ENCODE measurements at places on chromosomes 3 and 15.

- DNase-seq: no peak
Observed at GRCh38 chr3:191263365-191263764, 64.3 kb downstream of the OSTN start.

DNA sequence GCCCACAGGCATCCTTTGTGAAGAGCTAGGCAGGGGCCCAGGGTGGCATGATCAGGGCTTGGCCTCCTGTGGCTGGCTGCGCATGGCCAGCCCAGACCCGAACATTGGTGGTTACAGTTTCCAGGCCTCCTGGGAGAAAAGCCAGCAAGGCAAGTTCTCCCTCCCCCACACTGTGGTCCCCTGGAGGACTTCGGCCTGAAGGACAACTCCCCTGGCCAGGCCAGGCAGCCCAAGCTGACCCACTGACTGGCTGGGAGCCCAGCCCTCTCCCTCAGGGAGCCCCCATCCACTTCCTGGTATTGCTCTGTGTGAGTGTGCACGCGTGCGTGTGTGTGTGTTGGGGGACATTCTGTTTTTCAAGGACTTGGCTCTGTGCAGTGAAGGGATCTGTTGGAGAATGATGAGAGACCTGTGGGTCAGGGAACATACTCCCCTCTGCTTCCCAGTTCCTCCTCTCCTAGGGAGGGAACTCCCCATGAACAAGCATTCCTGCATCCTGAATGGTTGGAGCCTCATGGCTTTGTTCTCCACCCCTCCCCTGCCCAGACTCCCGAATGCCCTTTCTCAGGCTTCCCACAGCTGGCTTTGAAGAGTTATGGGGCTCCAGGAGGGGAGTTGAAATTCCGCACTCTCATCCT lies 29.5 kb downstream of the CORO2B start:
- DNase-seq: no peak

DNA sequence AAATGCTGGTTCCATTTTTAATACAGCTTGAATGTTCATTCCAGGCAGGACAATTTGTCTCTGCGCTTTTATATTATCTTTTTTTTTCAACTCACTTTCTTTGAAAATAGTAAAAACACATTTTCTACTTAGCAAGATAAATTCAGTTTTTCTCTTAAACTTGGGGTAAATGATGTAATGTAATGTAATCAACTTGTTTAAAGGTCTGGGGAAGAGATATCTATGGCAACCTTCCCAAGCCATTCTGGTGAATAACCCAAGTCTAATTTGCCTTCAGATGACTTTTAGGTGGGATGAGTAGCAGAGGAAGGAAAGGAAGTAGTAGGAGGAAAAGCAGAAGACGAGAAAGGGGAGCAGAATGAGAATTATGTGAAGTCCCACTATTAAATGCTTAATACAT lies 335.1 kb downstream of the SV2B start:
- DNase-seq: no peak

DNA sequence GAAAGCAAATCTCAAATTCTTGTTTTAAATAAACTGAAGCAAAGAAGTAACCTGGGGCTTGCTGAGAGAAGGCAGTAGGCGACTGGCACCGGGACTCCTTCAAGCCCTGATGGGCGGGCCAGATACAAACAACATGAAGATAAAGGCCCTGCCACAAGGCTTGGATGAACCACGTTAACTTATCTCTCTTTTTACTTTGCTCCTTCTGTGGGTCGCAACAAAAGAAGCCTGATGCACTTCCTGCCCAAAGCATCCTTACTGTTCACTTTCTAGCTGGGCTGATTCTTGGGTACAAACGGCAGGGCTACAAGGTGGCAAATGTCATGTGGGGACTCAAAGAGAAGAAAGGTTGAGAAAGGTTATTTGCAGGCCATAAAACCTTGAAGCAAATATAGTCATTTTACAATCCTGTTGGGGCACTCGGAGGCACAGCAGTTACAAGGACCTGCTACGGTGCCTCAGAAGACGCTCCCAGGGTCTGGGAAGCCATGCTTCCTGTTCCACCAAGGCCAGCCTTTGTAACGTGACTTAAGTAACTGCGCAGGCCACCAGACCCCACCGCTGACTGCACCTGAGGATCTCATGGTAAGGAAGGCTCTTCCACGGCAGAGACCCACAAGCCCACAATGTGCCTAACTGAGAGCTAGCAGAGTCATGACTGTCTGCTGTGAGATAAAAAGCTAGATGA lies 71.1 kb downstream of the CHSY1 start:
- DNase-seq: no peak

GRCh38 chr3:24829011-24829581 lies 334.4 kb upstream of the THRB start:
- peak; percentile 35 for DNase-seq

GRCh38 chr3:194083637-194084224 lies 52.2 kb upstream of the HES1 start:
- DNase-seq: peak; percentile 76

DNA sequence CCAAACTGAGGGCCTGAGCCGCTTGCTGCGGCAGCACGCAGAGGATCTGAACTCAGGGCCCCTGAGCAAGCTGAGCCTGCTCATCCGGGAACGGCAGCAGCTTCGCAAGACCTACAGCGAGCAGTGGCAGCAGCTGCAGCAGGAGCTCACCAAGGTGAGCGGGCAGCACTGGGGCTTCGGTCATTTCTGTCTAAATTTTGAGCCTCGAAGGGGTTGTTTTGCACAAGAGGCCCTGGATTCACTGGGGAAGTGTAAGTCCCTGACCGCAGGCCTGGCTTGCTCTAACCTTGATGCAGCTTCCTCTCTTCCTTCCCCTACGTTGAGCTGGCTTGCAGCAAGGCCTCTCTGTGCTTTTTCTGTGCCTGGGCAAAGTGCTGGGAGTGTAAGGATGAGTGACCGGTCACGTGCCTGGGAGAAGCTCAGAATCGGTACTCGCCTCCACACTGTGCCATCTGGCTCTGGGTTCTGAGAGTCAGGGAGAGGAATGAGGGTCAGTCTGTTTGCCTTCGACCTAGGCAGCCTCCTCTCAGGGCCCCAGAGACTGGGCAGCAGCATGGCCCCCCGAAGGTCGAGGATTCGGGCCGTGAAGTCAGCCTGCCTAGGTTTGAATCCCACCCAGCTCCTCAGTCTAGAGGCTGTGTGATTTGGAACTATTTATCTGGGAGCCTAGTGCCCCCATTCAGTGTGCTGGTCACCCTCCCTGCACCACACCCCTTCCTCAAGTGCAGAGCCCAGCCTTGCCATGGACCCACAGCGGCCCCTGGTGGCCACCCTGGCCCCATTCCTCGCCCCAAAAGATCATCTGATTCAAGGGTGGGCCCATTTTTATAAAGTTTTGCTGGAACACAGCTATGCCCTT lies 1.4 kb downstream of the FES start:
- DNase-seq: peak; percentile 85

GRCh38 chr3:70231266-70231701 lies 81.2 kb downstream of the MDFIC2 start:
- no peak for DNase-seq

- peak; percentile 95 for DNase-seq
Observed at GRCh38 chr3:15345066-15345607, 12.8 kb upstream of the SH3BP5 start.

- DNase-seq: no peak
Observed at GRCh38 chr15:100879464-100880138, at the start of gene ALDH1A3. Gene ALDH1A3, plus strand, starts transcription at chr15:100879831. Its CDS starts 77 bp downstream, at chr15:100879908.

DNA sequence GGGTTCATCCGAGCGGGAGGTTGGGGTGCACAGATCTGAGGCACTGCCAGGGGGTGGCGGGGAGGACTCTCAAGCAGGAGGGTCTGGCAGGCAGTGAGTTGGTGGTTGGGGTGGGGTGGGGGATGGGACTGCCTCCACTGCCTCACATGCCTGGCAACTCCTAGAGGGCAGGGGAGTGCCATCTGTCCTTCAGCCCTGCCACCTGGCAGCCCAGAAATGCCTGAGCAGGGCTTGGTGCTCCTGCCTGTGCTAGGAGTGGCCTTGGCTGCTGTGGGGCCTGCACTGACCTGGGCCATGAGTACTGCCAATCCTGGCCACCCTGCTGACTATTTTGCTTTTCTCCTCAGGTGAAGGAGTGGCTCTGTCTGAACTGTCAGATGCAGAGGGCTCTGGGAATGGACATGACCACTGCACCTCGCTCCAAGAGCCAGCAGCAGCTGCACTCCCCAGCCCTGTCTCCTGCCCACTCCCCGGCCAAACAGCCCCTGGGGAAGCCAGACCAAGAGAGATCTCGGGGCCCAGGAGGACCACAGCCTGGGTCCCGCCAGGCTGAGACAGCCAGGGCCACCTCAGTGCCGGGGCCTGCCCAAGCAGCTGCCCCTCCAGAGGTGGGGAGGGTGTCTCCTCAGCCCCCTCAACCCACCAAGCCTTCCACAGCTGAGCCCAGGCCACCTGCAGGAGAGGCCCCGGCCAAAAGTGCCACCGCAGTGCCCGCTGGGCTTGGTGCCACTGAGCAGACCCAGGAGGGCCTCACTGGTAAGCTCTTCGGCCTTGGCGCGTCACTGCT lies 32.0 kb upstream of the APEH start:
- no peak for DNase-seq

DNA sequence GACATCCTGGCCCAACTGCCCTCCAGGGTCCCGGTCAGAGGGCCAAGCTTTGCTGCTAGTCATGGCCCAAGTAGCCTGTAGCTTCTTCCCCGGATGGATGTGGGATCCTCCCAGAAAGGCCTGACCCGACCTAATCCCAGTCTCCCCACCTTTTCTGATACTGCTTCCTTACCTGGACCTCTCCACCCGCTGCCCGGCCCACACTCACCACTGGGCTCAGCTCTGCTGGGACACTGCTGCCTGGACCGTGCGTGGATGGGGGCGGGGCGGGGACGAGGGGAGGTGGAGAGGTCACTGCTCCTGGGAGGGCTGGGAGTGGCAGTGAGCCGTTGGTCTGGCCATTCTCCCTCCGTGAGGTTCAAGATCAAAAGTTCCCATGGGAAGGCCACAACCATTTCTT lies 40.3 kb upstream of the FURIN start:
- DNase-seq: no peak

- DNase-seq: no peak
Observed at GRCh38 chr3:139122221-139122581, 77.5 kb upstream of the PRR23C start.

- DNase-seq: no peak
Observed at GRCh38 chr15:42691308-42691707, 45.6 kb downstream of the CDAN1 start.

GRCh38 chr3:183489455-183490210 lies 61.2 kb upstream of the MCF2L2 start:
- DNase-seq: no peak

DNA sequence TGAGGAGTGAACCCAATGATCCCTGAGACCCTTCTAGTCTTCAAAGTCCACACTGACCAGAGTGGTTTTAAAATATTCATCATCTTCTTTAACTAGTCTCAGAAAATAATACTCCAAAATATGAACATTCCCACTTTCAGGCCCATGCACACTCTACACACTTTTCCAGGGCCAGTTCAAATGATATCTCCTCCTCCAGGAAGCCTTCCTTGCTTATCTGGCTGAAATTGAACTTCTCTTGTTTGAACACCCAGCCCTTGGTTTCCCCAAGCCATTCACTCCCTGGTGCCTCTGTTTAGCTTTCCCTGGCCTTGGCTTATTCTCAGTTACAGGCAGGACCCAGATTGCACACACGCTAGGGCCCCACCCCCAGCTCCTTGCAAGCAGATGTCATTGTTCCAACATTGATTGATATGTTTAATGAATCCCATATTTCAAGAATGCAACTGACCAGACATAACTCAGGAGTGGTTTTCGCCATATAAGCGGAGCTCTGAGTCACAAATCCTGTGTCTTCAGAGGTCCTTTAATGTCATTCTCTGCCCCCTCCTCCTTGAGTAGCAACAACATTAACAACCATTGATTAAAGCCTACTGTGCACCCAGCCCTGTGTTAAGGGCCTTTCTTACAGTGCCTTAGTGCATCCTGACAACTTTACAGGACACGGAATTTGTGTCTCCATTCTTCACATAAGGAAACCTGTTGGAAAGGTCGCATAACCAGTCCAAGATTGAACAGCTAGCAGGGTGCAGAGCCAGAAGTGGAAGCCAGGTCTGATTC lies 2.1 kb downstream of the ITGA11 start:
- no peak for DNase-seq

DNA sequence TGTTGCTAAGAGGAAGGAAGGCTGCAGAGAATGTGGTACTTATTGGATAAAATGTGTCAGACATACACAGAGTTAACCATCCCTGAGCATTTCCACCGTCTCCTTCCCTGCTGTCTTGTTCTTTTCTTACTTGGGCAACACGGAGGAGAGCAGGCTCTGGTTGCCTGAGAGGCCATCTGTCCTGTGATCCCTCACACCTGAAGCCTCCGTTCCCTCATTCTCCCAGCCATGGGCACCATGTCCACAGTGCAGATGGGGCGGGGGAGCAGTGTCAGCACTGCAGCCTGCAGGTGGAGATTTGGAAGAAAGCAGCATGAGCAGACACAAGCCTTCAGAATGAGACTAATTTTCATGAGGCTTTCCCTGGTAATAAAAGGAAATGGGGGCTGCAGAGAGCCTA lies 133.7 kb downstream of the CHCHD6 start:
- DNase-seq: peak; percentile 61

DNA sequence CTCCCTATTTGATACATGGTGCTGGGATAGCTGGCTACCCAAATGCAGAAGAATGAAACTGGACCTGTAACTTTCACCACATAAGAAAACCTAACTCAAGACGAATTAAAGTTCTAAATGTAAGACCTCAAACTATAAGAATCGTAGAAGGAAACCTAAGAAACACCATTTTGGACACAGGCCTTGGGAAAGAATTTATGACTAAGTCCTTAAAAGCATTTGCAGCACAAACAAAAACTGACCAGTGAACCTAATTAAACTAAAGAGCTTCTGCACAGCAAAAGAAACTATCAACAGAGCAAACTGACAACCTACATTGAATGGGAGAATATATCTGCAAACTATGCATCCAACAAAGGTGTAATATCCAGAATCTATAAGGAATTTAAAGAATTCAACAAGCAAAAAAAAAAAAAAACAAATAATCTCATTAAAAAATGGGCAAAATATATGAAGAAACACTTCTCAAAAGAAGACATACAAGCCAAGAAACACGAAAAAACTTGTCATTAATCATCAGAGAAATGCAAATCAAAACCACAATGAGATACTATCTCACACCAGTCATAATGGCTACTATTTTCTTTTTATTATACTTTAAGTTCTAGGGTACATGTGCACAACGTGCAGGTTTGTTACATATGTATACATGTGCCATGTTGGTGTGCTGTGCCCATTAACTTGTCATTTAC lies 37.0 kb downstream of the HDGFL3 start:
- DNase-seq: no peak

GRCh38 chr3:184677344-184678316 lies 34.2 kb downstream of the MAGEF1 start:
- DNase-seq: peak; percentile 85
